EL (cell line): ENCODE measurements at places on chromosomes 2 and 18.

GRCh38 chr18:34837769-34838272, 127.7 kb downstream of the DTNA start:
- DNase-seq = no peak

DNA sequence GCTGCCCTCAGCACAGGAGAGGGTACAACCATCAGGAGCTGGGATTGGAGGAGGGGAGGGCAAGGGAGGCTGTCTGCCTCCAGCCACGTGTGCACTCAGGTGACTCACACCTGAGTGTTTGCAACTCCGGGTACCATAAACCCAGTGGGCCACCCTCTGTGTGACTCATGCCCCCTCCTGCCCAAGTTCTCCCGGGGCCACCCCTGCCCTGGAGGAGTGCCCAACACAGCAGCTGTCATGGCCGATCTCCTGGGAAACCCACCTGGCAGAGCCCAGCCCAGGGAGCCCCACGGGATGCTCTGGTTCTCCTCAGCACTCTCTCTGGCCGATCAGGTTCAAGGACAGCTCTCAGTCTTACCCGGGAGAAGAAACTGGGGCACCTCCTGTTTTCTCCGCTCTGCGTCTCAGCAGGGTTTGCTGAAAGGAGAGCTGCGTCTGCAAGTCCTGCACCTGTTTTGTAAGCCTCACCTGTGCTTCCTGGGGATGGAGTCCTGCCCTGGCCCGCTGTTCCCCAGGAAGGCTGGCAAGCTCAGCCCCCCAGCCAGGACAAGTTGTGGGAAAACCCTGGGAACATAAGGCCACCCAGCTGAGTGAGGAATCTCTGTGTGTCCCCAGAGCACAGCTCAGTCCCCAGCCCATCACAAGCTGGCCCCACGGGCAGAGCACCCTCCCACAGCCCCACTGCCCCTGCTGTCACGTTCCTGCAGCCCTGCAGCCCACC, 44.0 kb upstream of the UBE2F start:
- no peak for DNase-seq

DNA sequence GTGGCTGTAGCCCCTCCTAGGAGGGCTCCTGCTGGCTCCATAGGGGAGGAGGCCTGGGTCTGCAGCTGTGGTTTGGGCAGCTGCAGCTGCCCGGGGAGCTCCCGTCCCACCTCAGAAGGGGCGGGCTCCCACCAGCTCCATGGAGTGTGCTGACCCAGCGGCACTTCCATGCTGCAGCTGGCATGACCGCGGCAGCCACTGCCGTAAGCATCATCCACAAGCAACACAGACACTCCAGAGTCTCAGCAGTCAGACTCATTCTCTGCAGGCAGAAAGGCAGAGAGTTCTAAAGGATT, 660.1 kb upstream of the RAB6C start:
- no peak for DNase-seq

GRCh38 chr2:178403671-178404306, 47.2 kb downstream of the PRKRA start:
- DNase-seq = no peak

DNA sequence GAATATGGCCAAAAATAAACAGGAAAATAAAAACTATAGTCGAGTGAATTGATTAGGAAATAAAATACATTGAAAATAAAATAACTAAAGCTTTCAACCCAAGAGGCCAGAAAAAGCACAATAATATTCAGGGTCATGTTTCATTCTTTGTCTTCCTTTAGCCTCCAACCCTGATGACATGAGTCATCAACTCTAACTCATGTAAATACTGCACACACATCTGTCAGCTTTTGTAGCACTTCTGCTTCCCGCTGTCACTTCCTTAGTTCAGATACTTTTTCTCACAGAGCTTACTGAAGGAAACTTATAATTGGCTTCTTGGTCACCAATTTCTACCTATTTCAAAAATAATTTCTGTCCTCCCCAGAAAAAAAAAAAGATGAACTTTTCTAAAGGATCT, 112.8 kb downstream of the UPP2 start:
- peak; percentile 53 for DNase-seq

DNA sequence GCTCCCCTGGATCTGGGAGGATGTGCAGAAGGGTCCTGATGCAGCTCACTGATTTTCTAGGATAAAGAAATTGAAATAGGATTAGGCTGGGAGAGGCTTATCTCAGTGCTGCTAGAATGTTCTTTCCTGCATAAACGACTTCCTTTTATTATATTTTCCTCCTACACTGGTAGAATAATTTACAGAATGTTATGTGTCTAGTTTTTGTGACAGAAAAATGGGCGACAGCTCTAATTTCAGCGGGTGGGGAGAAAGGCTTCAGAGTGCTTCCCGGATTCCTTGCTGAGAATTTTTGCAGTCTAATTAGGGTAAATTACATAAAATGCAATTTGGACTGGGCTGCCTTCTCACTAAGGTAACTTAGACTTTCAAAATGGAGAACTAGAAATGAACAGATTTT, 66.2 kb downstream of the SKA1 start:
- DNase-seq = no peak
